Fibroblast of lung (primary cell): ENCODE measurements at places on chromosomes 16 and 17. TPM values are rescaled to one million over a fixed set of nuclear protein-coding genes. Genes with fewer than 3 reads are reported as not detected.
A peak's percentile ranks its signal among the peaks of the same experiment; 100 is the strongest.

- DNase-seq: no peak
These were observed 42.6 kb downstream of the CFAP20 start for GRCh38 chr16:58086381-58087208.

KRT39 gene
- 0.26 and 0.33 TPM in 2 replicates for total RNA-seq

GRCh38 chr17:4498461-4499397, at the start of gene SPNS2:
SPNS2 (plus strand) TSS chr17:4498881; CDS start chr17:4499048, 167 bp downstream.
- DNase-seq: peak; percentile 12

DNA sequence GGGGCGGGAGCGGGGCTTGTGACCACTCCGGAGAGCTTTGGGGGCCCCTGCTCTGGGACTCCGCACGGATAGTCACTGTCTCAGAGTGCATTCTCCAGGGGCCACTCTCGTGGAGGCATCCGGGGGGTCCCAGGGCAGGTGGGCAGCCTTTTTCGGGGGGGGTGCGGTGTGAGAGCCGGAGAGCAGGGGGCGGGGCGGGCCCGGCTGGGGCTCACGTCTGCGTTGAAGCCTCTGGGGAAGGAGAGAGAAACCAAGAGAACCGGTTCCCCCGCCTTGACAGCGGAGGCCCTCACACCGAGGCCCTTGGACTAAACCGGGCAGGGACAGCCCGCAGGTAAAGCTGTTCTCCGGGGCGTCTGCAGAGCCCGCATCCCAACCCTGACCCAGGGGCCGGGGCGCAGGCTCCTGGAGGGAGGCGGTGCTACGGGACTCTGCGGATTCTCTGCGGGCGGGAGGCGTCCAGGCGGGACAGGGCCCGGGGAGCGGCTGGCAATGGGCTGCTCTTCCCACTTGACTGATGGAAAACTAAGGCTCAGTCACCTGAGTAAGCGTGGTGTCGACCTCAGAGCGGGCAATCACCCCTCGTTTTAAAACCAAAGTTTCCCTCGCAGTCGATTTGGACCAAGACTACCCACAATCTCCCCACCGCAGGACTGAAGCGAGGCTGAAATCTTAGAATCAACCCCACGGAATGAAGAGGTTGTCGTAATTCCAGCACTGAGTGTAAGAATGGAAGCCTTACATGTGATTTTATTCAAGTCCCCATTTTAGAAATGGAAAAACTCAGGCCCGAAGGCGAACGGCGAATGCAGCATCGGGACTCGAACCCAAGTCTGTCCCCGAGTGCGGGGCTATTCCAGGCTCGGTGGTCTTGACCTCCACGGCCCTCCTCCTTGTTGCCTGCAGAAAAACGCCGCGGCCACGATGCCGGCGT, 49.6 kb upstream of the AMZ2 start:
- no peak for DNase-seq

DNA sequence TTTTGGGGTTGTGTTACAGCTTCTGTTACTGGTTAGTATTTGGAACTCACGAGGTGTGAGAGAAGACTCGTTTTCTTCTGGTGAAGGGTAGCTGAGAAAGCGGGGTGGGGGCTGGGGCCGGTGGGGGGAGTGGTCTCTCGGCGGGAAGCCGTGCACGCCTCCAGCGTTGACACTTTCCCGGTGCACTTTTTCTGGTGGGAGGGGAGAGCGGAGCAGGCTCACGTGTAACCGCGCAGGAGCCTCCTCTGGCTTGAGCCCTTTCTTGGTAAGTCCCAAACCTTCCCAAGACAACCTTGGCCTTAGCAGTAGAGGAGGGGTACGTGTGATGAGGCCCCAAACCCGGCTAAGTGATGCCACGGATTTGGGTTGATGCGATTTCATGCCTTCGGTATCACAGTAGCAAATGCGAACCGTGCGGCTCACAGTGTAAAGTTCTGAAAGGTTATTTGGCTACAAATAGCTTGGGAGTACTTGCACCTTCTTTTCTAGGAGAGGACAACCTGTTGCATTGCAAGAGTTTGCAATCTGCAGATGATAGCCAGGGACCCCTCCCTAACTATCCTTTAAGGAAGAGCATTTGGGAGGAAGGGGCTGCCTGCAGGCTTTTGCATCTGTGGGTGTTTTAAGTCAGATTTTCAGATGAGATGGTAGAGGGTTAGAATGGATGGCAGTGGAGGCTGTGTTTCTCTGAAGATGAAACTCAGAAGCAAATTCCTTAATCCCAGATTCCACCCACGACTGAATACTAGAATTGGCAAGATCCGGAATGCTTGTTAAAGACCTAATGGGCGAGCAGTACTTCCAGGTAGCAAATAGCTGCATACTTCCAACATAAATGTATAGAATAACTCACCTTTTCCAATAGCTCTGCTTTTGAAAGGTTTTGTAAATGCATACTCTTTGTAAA, 1.5 kb downstream of the HLF start:
- DNase-seq: no peak

DNA sequence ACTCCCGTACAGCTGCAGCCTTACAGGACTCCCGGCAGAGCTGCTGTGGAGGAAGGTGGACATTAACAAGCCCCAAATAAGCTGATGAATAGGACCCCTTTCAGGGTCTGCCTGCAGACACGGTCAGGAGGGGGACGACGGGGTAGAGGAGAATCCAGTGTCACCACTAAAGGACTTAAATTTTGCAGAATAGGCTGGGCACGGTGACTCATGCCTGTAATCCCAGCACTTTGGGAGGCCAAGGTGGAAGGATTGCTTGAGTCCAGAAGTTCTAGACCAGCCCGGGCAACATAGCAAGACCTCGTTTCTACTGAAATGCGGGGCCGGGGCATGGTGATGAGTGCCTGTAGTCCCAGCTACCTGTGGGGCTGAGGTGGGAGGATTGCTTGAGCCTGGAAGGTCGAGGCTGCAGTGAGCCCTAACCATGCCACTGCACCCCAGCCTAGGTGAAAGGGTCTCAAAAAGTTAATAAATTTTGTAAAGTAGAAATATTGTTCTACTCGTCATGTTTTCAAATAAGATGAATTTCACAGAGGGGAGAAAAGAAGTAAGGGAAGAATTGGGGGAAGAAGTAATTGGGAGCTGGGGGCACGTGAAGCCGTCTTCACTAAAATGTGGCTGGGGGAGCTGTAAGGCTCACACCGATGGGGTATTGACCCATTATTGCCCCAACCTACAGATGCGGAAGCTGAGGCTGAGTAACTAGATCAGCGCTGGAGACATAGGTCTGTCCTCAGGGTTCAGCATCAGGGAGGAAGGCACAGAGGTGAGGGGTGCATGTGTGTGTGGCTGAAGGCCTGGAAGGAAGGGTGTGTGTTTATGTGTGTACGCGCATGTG, 4.7 kb downstream of the LITAFD start:
- no peak for DNase-seq
